ENCODE measurements at places on chromosomes 5 and 9.

GRCh38 chr5:61270510-61271165 is 61.4 kb upstream of the ZSWIM6 start:
- DNase-seq: no peak

DNA sequence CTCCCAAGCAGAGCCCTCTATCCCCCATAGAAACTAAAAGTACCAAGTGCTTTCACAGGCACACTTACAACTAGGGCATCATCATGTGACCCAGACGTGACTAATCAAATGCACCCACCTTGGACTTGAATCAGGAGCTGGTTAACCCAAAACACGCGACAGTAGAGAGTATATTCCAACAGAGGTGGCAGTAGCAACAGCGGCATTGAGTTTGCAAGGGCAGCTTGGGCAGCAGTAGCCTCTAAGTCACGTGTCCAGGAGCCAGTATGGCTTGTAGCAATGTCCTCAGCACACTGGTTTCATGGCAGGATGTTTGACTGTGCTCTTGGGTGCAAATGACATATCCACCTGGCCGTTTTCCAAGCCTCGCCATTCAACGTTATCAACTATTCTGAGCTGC is 73.4 kb upstream of the DNAH5 start:
- no peak for DNase-seq

- no peak for DNase-seq
Observed at GRCh38 chr5:142977363-142978051, 207.3 kb downstream of the ARHGAP26 start.

DNA sequence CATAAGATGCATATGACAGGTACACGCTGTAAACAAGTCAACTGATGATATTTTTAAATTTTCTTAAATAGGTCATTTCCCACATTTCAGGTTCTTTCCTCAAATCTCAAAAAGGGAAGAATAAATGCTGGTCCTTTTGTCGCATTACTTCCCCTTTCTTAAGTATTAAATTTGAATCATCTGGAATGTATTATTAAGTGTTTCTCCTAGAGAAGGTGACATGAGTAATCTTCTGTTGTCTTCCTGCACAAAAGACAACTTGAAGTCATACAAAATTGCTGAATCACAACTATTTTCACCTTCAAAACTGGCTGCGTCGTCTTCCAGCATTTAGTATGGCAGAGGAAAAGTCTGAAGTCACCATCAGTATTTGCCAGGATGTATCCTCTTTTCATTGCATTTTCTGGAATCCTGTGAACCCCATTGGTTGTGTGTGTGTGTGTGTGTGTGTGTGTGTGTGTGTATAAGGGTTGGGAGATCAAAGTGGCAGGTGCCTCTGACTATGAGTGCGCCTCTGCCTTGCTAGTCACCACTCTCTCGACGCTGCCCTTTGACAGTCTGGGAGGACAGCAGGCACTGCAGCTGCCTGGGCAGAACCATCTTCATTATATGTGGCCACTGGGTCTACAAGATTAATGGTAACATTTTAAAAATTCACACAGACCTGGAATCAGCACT is 86.9 kb downstream of the MVB12B start:
- no peak for DNase-seq

- DNase-seq: no peak
Observed at GRCh38 chr5:31415009-31415923, 116.6 kb downstream of the DROSHA start.

DNA sequence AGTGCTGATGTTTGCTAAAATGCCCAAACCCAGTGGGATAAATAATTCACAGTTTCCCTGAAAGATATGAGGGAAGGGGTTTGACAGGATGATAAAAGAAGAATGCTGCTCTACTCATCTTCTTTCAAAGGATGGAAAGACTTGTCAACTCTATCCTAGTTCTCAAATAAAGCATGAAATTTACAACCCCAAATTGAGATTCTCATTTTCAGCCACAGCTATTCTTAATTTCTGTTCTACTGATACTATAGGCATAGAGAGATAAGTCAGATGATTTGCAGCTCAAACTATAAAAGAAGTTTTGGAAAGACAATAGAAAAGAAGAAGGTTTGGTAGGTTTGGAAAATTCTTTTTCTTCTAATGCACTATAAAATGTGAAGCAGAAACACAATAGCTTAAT is 542.6 kb downstream of the CSNK1G3 start:
- DNase-seq: no peak

- no peak for DNase-seq
Observed at GRCh38 chr5:15421921-15422412, 78.0 kb upstream of the FBXL7 start.

DNA sequence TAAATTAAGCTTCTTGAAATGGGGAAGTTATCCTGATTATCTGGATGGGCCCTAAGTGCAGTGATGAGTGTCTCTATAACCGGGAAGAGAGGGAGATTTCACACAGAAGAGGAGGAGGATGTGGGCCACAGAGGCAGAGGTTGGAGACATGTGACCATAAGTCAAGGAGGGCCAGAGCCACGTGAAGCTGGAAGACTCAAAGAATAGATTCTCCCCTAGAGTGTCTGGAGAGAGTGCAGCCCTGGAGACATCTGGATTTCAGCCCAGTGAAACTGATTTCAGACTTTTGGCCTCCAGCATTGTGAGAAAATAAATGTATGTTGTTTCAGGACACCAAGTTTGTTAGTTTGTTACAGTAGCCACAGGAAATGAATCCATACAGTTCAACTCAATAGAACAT is 442.9 kb downstream of the NTRK2 start:
- no peak for DNase-seq

GRCh38 chr9:28423255-28423654 is 850.0 kb upstream of the C9orf72 start:
- no peak for DNase-seq

GRCh38 chr5:164392531-164392930 is 887.1 kb downstream of the MAT2B start:
- DNase-seq: no peak

DNA sequence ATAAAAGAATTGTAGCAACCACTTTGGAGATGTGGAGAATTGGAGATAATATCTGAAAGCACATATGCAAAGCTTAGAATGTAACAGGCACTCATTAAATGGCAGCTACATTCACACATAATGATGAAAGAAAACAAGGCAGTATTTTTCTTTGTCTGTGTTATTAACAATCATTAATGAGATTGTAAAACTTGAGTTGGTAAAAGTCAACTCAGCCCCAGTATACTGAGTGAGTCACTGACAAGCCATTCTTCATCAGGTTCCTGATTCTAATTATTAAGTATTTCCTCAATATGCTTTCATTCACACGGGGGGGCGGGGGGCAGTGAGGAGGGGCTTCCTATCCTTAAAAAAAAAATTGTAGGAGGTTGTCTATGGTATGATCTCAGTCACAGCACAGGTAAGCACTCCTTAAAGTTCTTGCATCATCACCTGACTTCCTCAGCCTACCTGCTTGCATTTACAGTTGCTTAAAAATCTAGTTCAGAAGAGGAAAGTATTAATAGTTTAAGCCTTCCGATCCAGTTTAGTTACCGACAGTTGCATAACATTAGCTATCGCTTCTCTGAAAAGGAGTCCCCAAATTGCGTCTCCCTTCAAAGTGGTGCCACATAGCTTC is 379.8 kb downstream of the EFNA5 start:
- DNase-seq: no peak

DNA sequence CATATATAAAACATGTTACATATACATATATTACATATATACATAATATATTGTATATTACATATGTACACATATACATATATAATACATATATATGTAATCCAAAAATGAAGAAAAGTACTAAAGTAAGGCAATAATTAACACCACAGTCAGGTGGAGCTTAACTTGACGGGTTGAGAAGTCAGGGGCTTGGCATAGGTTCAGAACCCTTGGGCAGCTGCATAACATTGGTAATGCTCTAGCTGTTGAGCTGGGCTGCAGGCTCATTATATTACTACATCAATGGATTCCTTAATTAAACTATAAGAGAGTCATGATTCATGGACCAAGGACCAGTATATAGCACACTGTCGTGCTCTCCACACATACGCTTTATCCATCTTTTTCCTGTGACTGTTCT is 435.2 kb upstream of the ADAMTS16 start:
- no peak for DNase-seq

DNA sequence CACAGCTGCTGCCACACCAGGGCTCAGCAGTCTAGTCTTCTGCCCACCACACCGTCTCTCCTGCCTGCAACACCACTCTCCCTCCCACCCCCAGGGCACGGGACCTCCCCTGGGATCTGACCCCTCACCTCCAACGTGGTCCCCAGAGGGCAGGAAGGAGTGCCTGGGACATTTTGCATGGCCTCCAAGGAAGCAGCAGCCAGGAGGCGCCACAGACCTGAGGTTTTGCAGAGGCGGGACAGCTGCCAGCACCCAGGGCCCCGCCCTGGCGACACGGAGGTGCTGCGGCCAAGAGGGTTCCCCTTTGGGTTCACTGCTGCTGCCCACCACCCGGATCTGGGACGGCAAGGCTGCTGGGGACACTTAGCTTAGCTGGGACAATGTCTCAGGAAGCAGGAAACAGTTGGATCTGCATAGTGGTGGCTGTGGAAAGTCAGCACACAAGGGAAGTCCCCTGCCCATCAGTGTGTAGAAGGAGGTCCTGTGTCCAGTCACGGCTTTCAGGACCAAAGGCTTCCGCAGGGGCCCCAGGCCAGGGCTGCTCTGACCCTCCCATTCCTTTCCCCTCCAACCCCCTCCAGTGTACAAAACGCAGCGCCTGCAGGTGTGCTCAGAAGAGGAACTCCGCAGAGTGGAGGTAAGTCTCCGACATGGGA is 13.8 kb downstream of the PROP1 start:
- DNase-seq: no peak

- no peak for DNase-seq
Observed at GRCh38 chr9:125241863-125242739, 958 bp upstream of the HSPA5 start.

- DNase-seq: no peak
Observed at GRCh38 chr9:130118841-130119518, 53.2 kb upstream of the NCS1 start.

GRCh38 chr9:101509572-101509971 is 24.1 kb upstream of the RNF20 start:
- DNase-seq: no peak

DNA sequence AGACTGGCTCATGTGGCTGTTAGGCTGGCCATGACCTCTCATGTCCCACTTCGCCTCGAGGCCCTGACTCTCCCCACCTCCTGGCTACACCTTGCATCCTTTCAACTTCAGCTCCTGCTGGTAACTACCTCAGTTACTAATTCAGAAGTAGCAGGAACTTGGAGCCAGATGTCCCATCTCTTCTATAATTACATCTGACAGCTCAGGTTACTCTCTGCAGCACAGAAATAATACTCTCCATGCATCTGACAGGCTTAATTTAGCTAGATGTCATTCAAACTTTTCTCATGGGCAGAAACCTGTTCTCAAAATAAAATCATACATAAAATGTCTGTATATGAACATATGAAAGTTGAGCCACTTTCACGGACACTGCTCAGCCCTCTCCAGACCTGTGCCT is 92.2 kb upstream of the IL33 start:
- no peak for DNase-seq

DNA sequence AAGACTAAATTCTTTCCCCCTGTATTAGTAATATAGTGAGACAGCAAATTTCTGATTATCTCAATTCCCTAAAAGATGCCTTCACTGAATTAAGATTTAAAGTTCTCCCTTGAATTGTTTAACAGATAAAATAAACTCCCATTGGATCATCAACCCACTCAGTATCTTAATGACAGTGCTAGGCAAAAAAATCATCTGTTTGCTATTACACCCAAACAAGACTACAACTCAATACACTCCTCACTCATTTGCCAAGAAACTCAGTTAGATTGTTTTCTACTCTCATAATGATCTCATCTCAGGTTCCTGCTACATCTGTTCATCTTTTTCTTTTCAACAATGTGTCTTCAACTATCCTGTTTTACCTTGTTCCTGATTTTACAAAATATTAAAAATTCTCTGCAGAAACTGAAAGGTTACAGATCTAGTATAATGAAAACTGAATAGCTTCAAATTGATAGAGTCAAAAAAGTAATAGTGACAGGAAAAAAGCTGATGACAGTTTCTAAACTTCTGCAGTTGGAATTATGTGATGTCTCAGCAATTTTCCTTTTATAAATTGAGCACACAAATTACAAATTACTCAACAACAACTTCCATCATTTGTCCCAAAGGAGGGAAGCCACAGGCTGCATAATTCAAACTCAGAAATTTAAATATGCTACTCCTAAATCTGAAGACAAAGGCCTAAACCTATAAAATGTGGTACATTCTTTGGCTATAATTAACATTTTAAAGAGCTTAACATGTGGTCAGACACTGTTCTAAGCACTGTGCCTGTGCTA is 39.4 kb downstream of the HOMER1 start:
- no peak for DNase-seq

DNA sequence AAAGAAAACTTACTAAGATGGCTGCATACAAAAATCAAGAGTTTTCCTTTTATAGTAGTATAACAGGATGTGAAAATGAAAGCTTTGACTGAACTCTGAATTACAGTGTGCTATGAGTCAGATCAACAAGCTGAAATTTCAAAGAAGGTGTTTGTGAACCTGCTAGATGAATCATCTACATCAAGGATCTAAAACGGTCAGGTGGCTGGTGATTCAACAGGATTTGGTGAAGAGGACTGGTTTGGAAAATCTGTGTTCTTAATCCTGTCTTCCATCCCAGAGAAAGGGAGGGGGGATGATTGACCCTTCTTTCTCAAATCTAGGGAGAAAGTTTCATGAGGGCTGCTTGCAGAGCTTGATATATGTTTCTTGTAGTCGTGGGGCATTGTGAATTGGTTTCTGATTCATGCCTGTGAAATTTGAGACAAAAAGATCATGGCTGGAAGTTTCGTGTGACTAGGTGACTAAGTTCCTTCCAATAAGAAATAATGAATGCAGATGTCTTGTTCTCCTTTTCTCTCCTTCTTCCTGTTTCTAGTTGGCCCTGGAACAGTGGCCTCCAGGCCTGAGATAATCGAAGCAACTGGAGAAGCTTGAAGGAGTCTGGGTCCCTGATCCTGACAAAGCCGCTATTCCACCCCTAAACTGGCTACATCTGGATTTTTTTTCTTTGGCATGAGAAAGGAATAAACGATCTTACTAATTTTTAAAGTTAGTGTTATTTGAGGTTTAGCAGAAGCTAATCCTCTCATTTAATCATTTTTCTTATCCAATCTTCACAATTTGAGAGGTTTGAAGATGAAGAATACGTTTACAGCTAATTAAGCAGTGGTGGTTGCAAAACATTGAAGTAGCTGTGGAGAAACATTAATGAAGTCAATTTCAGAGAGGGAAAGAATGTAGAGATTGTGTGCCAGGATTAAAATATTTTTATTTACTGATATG is 67.2 kb downstream of the MRPS30 start:
- no peak for DNase-seq
